ENCODE measurements at places on chromosomes 2 and 18.
A peak's percentile ranks its signal among the peaks of the same experiment; 100 is the strongest.

DNA sequence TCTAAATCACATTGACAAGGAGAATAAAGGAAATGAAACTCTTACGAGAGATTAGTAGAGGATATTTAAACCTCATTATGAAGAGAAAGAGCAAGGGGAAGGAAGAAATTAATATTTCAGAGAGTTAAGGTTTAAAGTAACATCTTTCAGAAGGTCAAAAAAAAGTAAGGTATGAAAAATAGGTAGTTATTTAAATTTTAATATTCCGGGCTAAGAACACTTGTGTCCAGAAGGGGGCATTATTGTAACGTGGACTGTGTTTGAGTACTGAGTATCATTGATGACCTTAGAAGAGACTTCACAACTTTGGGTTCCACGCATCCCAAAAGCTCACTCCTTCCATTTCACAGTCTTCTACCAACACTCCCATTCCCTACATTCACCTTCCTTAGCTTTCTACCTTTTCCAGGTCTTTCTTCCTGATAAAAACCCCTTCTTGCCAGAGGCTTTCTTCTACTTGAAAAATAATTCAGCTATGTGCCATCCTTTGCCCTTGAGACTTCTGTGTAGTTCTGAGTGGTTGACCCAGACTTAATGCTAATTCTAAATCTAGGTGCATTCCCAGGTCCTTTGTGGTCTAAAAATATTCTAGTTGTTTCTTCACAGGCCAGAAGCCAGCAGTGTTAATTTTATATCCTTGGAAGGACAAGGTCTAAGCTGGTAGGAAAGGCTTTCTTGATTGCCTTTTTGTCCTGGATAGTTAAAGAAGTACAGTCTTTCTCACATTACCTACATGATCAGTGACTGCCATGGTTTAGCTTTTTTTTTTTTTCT is 16.5 kb downstream of the DYNC1I2 start:
- no peak for DNase-seq

DNA sequence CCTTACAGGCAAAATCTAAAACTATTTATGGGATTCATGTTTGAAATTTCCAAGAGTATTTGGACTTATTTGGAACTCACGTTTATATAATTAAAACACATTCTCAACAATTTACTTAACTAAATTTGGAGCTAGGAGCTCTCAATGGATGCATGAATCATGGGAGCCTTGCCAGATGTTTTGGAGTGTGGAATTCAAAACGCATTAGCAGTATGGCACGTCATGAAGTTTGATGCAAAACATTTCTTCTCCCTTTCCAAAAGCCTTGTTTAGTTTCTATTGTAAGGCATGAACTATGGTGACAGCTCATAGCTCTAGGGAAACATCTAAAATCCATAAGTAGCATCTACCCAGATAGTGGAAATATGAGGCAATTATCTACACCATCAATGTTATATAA is 701.6 kb downstream of the SATB2 start:
- no peak for DNase-seq

DNA sequence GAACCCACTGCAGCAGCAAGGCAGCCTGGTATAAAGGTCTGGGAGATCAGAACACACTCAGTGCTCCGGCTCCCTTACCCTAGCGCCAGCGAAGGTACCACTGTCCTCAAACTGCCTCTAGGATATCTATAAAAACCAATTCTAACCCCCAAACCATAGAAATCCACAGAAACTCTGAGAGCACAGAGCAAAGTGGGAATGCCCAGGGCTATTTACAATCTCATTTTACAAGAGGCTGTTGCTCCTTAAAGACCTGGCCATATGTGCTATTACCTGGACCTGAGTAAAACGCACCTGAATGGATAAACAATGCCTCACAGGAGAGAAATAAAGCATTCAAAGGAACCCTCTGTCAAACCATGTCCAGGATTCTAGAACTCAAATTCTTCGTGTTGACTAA is 4.3 kb downstream of the STK39 start:
- no peak for DNase-seq

GRCh38 chr2:62747876-62748275 is 42.4 kb downstream of the EHBP1 start:
- DNase-seq = no peak

- no peak for DNase-seq
Measured at GRCh38 chr2:46062637-46063412, 234.4 kb upstream of the EPAS1 start.

DNA sequence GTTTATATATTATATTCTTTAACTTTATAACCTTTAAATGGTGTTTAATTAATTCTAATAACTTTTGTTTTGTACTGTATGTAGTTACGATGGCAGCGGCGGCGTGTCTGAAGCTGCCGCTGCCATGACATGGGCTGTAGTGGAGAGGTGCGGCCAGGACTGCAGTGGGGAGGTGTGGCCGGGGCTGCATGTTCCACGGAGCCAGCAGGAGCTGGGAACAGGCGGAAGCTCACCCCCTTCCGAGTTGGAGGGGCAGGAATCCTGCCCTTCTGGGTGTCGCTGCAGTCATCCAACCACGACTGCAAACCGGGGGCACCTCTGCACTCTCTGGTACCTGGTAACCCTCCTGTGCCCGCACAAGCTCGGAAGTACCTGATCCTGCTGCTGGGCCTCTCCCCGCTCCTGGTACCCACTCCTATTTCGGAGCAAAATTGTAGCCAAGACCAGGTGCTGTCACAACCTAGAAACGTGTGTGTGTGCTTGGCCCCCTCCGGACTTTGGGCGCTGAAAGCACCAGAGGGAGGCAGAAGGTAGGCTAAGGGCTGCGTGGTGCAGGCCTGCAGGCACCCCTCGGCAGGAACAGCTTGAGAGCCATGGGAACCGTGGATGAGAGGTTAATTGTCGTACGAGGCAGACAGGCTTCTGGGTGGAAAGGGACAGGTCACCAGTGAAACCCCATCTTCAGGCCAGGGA is 1329.7 kb upstream of the SLC39A10 start:
- DNase-seq = no peak

- DNase-seq = no peak
Measured at GRCh38 chr2:161981679-161982250, 92.2 kb downstream of the DPP4 start.

DNA sequence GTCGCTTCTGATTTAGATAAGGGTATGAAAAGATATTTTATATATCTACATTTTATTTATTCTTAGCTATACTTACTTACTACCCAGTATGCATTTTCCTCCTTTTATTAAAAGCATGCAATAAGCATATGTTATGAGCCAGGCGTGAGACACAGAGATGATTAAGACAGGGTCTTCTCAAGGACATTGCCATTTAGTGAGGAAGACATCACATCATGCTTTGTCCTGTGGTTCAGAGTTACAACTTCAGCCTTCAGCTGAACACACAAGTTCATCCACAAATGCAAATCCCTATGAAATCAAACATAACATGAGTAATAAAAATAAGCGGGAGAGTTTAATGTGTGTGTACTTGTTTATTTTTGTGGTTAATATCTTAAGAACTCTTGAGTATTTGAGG is 30.2 kb downstream of the GRHL1 start:
- DNase-seq = no peak

DNA sequence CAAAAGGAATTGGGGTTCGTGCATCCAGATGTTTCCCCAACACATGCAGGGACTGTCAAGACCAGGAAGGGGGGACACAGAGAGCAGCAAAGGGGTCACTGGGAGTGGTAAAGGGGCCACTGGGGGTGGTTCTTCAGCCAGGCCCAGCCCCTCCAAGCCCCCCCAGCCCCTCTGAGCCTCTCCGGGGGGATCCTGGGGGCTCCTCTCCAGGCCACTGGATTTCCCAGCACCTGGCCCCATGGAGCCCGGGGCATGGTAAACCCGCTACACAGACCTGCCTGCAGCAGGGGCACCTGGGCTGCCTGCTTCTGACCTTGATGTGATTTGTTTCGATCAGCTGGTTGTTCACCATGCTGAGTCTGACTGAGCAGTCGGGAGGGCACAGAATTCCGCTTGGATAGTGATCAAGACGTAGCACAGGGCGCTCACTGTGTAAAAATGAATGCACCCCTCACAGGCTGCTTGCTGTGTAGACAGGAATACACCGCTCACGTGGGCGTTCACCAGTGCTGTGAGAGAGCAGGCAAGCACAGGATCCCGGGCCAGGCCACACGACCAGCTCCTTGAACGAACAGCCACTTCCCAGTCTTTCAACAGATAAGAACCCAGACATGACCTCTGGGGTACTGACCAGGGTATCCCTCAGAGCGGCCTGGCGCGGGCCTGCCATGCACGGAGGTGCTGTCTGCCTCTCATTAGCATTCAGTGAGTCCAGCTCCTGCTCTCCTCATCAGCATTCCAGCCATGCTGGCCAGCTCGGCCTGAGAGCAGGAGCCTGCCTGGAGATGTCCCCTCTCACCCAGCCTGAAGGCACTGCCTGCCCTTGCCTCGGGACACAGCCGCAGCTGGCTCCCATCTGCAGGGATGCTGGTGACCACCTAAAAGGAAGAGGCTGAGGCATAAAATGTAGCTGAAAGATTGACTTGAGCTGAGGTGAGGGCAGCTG is 73.3 kb upstream of the OTOS start:
- DNase-seq = peak; percentile 30

DNA sequence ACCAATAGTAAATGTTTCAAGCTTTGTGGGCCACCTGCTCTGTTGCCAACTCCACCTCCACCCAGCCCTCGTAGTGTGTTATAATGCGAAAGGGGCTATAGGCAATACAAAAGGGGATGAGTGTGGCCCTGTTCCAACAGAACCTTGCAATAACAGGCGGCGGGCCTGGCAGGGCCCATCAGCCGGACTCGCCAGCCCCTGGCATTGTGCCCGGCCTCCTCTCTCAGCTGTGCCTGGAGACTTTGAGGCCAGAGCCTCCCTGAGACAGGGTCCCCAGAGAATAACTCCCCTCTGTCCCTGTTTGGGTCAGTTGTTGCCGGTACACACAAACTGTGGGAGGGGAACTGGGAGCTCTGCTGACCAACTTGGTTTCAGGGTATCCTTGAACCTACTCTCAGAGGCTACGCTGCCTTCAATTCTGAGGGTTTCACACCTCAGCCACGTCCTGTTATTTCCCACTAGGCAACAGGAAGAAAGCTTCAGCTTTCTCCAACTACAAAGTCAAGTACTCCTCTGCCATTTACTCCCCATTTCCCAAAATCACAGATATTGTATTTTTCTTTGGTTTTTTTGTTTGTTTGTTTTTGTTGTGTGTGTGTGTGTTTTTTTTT is 58.0 kb upstream of the ZNF236 start:
- peak; percentile 26 for DNase-seq

DNA sequence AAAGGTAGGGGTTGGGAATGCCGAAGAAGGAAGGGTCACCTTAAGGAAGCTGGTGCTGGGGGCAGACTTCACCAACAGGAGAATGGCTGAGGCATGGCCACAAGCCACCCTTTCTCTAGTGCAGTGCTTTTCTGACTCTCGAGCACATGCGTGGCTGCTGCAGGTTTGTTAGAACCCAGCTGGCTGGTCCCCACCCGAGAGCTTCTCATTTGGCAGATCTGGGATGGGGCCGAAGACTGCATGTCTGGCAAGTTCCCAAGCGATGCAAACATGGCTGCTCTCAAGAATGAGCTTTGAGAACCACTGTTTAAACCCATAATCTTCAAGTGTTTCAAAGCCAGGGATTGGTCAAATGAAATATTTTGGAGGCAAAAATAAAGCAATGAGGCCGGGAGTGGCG is 63.2 kb downstream of the LONRF2 start:
- no peak for DNase-seq

GRCh38 chr2:58207189-58207588 is 33.9 kb downstream of the FANCL start:
- no peak for DNase-seq

DNA sequence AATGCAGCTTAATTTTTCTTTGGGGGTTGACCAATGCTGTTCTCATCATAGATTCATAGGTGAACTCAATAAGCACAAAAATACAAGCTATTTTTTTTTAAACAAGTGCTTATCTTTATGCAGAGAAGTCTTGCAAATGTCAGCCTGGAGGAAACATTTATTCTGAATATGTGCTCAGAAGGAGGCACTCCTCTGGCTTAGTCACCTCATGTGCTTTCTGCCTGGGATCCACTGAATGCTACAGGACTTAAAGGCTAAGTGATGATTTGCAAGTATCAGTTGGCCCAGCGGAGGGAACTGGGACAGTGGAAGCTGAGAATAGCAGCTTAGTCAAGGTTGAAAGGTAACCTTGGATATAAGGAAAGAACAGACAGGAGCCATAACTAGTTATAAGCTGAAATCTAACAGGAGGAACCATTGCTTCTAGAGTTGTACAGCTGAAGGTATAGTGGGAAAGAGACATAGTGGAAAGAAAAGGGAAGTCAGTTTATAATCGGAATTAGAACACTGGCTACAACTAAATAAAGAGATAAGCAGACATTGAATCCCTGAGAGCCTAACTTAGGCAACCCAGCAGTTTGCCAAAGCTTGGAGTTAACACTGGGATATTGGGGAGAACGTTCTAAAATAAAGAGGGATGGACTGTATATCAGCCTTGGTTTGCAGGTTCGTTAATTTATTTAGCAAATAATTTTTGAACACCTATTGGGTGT is 488.7 kb downstream of the SUCLG1 start:
- no peak for DNase-seq

DNA sequence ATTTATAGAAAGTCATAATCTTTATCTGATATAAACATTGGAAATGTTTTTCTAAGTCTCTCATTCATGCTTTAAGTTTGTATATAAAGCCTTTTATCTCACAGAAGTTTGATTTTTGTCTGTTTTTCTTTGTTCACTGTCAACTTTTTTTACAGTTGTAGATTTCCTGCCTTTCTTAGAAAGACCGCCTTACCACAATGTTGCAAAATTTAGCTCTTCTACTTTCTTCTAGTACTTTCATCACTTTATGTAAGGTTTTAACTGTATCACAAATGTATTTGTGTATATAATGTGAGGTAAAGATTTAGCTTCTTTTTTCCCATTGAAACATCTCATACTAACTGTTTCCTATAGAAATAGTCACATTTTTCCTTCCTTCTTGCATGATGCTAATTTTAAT is 136.1 kb downstream of the DNAH6 start:
- no peak for DNase-seq

DNA sequence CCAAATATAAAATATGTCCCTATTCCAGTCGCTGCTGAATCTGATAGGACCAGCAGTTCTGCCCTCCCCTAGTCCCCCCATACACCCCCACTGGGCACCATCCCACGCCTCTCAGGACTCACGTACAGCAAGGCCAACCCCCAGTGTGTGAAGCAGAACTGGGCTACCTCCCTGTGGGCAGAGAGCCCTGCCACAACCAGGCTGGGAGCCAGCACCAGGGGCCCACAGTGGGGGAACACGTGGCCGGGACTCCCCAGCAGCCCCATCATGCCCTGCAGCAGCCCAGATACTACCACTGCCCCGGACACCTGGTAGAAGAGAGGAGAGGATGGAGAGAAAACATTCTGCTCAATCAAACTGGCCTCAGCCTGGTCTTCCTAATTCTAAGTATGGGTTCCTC is 1.3 kb downstream of the SLC23A3 start:
- no peak for DNase-seq

DNA sequence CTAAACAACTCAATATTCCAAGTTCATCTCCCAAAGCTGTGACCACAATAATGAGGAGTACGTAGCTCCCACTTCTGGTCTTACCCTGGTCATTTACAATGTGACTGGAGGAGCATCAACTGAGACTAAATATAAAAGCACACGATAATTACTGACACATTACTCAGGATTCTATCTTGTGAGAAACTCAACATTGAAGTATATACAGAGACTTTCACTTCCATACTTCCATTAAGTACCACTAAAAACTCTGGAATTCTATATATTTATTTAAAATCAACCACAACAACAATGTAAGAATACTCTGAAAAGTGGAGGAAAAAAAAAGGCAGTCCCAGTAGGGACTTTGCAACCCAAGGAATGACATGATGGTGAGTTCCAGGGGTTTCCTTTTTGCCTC is 61.4 kb downstream of the XDH start:
- no peak for DNase-seq
